ENCODE measurements at places on chromosomes 2 and 18.

DNA sequence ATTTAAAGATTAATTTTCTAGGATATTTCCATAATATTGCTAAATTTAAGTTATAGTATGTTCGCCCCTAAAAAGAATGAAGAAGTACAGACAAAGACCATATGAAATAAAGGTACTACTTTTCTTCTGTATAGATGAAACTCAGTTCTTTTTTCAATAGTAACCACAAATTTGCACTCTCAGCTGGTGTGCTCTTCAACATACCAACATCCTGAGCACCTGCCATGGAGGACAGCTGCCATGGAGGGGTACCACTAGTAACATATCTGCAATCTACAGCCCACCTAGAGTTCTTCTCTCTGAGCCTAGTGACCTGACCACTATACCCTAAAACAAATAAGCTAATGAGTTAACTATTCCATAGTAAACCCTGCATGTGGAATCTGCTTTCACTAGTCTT is 36.8 kb upstream of the ERCC3 start:
- no peak for DNase-seq

DNA sequence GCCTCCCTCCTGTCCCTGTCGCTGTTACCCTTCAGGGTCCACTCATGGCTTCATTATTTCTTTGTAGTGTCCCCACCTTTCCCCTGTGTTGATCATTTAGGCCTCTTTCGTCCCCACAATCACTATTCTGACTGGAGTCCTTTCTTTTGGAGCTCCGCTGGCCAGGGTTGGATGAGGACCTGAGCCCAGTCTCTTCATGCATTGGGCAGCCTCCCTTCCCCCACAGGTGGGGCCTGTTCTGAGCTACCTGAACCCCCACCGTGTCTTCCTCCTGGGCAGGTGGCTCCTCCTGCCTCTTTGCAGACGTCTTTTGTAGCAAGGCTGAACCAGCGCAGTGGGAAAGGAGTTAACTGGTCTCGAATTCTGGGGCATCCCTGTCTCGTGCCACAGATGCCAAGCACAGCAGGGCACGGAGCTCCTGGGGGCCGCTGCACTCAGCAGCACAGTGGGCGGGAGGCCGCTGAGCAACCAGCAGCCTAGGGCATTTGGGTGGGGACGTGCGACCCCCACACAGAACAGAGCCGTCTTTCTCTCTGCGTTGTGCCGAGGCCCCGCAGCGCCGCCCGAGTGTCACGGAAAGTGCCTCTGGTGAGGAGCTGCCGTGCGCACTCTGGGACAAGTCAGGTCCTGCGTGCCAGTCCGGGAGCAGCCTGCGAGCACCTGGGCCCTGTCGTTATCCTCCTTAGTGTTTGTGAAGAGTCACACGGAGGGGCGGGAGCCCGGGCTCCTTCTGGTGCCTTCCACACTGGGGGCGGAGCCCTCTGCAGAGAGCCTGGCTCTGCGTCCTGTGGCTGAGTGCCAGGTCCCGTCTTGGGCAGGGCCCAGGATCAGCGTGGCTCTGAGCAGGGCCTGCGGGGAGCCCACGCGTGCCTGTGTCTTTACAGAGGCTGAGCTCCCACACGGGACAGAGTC is 130.1 kb downstream of the NFATC1 start:
- peak; percentile 44 for DNase-seq

GRCh38 chr18:46013484-46014189 is 46.5 kb upstream of the EPG5 start:
- peak; percentile 35 for DNase-seq

GRCh38 chr2:191758518-191759507 is 80.9 kb downstream of the NABP1 start:
- peak; percentile 50 for DNase-seq

GRCh38 chr2:208820014-208820688 is 413.6 kb downstream of the PTH2R start:
- no peak for DNase-seq

- no peak for DNase-seq
Observed at GRCh38 chr2:166573391-166573790, 79.3 kb upstream of the SCN7A start.

DNA sequence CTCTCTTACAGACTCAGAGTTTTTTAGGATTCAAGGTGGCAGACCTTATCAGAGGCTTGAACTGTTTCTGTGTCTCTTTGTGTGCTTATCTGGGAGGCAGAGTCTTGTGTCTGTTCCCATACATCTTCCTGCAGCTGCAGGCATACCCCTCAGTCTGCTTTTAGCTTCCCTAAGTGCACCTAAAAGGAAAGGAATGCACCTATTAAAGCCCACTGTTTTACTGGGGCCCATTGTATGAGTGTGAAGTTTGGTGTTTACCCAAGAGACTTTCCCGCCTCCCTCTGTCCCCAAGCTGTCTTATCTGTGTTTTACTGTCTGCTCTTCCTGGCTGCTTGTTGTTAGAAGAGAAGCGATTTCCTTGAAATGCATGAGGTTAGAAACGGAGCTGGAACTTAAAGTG is 1757.3 kb upstream of the PIK3C3 start:
- DNase-seq = no peak

DNA sequence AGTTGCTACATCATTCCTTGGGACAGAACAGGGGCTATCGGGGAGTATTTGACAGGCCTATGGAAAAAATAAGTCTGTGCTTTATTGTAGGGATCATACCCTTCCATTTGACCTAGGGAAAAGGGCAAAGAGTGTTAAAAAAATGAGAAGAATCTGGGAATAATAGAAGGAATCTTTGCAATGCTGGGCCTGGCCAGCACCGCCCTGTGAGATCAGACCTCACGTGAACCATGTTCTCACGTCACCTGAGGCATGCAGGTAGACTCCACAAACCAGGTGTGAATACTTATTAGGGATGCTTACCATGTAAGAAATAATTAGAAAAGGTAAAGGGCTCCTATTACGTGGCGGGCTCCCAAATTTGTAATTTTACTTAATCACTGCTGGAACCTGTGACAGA is 177.5 kb upstream of the GATA6 start:
- DNase-seq = no peak

DNA sequence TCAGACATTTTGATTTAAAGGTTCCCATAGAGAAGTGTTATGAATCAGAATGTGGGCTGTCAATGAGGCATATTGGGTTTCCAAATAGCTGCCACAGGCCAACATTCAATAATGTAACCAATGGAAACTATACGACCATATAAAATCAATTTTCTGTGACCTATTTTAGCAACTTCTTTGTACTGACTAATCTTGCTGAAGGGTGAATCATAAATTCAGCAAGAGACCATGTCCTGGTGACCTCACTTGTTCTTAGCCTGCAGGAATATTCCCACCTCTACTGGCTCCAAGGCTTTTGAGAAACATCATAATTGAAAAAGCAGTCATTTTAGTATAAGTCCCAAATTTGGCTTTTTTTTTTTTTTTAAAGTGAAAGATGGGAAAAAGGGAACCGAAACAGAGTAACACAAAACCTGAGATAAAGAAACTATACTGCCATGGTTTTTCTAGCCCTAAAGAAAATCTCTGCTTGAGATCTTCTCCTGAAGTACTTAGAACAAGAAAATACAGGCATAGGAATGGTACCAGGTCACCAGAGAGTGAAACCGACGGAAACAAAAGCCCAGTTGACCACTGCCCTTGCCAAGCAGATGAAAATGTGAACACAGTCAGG is 32.1 kb downstream of the PLEKHM3 start:
- DNase-seq = no peak

DNA sequence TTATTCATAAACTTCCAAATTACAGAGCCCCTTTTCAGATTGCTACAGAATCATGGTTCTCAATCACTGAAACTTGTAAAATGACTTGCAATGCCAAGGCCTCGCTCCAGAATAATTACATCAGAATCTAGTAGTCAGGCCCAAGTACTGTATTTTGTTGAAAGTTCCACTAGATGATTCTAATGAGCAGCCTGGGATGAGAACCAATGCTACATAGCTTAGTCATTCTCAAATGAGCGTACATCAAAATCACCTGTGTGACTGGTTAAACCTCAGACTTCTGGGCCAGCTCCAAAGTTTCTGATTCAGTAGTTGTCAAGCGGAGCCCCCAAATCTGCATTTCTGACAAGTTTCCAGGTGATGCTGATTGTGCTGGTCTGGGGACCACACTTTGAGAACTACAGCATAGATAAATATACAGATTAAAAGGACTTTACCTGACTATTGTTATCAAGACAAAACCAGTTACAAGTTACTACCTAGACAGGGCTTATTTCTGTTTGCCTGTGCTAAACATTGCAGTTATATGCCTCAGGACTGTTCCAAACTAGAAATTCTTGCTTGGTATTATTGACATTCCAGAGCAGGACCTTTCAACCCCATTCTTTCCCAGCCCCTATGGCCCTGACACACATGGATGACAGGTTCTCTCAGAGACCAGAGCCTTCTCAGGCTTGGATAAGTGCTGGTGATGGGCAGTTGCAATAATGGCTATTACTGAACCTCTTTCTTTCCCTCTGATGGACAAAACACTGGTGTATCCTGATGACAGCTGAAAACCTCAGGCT is 83.1 kb downstream of the UPP2 start:
- DNase-seq = no peak

GRCh38 chr2:25964891-25965290 is 17.4 kb downstream of the KIF3C start:
- DNase-seq = no peak

- DNase-seq = no peak
Observed at GRCh38 chr2:165022781-165023180, 67.5 kb upstream of the SLC38A11 start.

DNA sequence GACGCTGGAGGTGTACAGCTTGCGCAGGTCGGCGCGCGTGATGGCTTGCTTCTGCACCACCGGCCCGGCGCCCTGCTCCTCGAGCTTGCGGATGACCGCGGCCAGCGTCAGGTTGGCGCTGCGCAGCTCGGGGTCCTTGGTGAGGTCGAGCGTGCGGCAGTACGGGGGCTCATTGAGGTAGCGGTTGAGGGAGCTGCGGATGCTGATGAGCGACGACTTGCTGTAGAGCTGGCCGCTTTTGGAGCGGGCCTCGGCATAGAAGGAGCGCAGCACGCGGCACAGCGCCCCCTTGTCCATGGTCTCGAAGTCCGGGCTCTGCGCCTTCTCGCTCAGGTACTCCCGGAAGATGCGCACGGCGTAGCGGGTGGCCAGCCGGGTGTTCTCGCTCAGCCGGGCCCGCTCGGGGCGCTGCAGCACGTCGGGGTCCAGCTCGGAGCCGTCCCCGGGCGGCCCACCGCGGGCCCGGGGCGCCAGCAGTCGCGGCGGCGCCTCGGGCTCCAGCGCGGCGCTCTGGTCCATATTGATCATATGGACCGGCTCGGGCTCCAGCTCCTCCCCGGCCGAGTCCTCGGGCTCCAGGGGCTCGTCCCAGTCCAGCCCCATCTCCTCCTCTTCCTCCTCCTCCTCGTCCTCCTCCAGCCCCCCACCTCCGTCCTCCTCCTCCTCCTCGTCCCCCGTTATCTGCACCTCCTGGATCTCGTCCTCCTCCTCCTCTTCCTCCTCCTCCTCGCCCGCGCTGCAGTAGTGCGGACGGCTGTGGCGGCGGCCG is 523 bp downstream of the KCTD1 start:
- DNase-seq = peak; percentile 73

DNA sequence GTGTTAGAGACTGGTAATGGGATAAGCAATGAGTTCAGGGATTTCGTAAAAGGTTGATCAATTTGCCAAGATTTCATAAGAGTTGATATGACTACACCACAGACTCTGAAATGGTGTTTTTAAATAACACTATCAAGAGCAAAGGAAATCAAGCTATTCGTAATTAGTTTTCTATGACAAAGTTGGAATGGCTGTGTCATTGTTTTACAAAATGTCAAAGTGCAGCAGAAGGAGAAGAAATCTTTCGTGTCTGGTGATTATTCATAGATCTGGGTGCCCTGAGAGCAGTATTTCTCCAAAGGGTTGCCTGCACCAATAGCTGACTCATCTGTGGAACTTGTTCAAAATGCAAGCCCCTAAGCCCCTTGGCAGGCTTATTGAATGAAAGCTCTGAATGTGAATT is 70.1 kb downstream of the NABP1 start:
- DNase-seq = no peak

DNA sequence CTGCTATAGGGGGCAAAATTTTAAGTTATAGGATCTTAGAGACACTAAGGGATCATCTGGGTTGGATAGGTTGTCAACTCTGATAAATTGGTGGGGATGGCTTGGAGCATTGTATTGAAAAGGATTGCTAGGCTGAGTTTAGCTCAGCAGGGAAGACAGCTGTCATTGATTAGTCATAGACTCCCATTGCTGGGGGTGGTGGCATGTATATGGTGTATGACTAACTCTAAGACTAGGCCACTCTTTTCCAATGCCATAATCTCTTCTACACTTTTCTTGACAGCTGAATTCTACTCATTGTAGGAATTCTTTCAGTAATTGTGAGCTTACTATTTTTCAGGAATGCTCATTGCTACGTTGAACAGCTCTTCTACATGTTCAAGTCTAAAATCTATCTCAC is 81.3 kb upstream of the PELI1 start:
- no peak for DNase-seq

DNA sequence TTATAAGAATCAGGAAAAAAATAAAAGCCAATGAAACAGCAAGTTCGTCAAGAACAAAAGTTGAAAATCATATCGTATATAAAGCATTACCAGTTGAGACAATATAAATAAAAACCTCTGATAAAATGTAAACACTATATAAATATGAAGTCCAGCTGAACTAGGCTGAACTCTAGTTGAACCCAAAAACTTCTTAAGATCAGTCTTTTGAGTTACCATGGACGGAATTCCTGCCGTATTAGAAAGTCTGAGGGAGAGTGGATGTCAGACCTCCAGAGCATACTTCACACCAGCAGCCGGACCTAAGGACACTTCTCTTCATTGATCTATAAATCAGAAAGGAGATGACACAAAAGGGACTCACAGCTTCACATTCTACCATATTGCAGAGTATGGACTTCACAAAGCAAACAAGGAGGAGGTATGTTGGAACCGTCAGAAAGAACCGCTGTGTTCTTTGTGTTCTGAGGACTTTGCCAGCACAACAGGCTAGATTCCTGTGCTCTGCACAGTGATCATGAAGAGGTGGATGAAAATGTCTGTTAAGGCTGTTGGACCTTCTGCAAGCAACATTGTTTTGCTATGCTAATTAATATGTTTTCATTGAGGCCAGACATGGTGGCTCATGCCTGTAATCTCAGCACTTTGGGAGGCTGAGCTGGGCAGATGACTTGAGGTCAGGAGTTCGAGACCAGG is 67.2 kb upstream of the SP5 start:
- no peak for DNase-seq

DNA sequence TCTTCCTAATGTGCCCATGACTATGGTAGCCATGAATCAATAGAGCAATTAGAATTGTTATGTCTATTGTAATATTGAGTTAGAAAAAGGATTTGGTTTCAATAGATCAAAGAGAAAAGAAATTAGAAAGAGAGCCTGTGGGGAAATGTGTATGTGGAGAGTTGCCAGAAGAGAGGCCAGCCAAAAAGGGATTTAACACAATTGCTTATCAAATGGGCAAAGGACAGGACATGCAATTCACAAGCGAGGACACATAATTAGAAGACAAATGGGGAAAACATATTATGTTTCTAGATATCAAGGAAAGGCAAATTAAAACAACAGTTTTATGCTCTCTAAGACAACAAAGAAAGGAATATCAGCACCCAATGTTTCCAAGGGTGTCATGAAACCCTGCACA is 403.2 kb upstream of the KLHL29 start:
- no peak for DNase-seq

GRCh38 chr2:165191096-165191728 is 12.6 kb downstream of the SCN3A start:
- DNase-seq = no peak
